ENCODE measurements at places on chromosomes 6 and 20. TPM values are rescaled to one million over a fixed set of nuclear protein-coding genes. Genes with fewer than 3 reads are reported as not detected.

DNA sequence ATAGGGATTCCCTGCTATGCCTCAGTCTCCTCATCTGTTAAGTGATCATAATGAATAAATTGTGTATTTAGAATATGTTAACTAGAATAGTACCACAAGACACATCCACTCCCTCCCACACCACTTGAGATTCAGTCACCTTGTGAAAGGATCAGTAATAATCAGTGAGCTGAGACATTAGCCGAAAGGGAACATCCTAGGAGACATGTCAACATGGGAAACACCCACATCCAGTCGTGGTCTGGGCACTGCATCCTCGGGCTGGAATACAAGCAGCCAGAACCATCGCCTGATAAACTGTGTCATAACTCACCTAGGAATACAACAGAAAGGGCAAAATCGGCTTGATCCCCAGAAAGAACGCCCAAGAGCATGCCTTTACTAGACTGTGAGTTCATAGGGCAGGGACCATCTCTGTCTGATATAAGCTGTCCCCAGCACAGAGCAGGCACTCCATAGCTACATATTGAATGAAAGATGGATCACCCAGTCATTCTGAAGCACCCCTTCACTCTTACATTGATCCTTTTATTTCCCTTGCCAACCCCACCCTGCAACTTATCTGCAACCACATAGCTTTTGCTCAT is 23.9 kb downstream of the RIPOR2 start:
- DNase-seq = no peak

GRCh38 chr6:168132531-168133167 is 53.6 kb upstream of the FRMD1 start:
- no peak for DNase-seq

LPIN3 gene
- polyA plus RNA-seq = 5.6 TPM

FAM184A gene
- 9.1 TPM for polyA plus RNA-seq

GRCh38 chr20:24060851-24061590 is 72.4 kb upstream of the GGTLC1 start:
- DNase-seq = no peak

All from left renal pelvis (tissue), 4 donors.